ENCODE measurements at places on chromosomes 7 and 10.

DNA sequence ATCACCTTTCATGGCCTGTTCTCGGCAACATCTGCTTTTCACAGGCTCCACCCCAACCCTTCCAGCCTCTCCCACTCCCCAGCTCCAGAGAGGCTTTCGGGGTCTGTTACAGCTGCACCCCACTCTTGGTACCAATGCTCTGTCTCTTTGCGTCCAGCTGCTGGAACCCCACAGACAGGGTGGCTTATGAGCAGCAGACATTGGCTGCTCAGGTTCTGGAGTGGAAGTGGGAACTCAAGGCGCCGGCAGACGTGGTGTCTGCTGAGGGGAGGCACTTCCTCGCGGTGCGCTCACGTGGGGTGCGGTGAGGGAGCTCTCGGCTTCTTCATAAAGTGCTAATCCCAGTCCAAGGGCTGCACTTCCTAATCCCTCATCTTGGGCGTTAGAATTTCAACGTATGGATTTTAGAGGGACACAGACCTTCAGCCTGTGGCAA lies 185.7 kb downstream of the ELFN1 start:
- peak; percentile 54 for DNase-seq

GRCh38 chr7:418636-419280 lies 100.9 kb downstream of the PDGFA start:
- DNase-seq, result no peak

- no peak for DNase-seq
These were observed 285.8 kb downstream of the CAMK1D start for GRCh38 chr10:12635127-12635541.

DNA sequence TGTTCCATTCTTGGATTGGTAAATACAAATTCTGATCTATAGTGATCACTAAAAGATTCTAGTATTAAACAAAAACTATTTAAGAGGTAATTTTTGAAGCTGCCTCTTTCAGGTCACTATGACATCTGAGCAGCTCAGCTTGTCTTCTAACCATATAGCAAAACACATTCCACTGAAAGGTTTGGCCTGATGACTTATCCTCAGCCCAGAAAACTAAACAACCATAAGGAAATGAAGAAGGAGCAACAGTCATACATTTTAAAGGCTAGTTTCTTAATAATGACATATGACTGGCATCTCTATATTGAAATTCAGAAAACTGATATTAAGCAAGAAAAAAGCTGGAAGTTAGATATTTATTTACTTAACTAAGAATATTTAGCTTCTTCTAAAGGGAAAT lies 24.6 kb downstream of the NT5C2 start:
- DNase-seq, result no peak

DNA sequence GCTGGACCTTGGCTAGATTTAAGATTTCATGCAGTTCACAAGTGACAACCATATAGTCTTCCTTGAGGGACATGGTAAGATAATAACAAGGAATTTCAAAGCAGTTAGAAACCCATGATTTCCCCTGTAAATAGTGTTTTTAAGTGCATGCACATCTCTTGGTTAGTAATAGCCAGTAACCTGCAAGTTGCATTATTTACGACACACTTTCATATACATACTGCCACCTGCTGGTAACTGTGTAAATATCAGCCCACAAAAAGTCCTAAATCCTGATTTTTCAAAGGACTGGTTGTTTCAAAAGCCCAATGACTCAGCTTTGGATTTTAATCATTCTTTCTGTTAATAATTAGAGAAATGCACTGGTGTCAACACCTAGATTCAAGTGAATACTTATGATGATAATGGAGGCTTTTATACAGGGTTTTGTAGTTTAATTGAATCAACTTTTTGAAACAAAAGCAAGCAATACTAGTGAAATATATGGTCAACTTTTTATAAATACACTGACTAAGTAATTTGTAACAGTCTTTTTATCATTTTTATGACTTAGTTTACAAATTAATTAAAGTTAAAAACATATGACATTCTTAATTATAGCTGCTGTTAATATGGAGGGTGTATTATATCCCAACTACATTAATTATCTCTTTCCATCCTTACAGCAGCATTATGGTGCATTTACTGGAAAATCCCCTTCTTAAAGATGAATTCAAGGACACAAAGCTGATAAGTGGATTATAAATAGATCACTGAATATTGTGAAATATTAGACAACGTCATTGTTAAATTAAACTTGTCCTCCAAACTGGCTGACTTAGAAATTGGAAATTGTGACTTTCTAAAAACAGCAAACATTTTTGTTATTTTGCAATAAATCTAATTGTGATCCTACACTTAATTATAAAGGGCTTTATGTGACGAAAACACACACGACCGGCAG lies 367.7 kb upstream of the SEMA3D start:
- DNase-seq, result no peak

- no peak for DNase-seq
These were observed 66.5 kb upstream of the PRKG1 start for GRCh38 chr10:51007781-51008180.

- no peak for DNase-seq
These were observed 112.6 kb upstream of the PPIF start for GRCh38 chr10:79234391-79235315.

GRCh38 chr7:49852619-49853462 lies 79.4 kb downstream of the VWC2 start:
- no peak for DNase-seq

- no peak for DNase-seq
These were observed 67.8 kb downstream of the GSAP start for GRCh38 chr7:77348371-77348813.

- peak; percentile 74 for DNase-seq
These were observed 21.5 kb downstream of the POLL start for GRCh38 chr10:101566333-101567164.

DNA sequence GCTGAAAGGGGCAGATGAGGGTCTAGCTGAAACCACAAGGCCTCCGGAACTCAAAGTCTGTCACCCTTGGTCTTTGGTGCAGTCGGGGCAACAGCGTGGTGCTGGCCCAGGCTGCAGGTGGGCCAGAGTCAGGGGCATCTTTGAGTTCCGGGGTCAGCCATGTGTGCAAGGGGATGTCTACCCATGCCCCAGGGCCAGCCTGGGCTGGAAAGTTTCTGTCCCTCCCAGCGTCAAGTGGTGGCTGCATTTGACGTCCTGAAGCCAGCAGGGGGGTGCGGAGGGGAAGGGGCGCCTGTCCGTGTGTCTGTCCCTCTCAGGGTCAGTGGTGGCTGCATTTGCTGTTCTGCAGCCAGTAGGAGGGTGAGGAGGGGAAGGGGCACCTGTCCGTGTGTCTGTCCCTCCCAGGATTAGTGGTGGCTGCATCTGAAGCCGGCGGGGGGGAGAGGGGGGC lies 638 bp downstream of the BRAT1 start:
- peak; percentile 71 for DNase-seq

DNA sequence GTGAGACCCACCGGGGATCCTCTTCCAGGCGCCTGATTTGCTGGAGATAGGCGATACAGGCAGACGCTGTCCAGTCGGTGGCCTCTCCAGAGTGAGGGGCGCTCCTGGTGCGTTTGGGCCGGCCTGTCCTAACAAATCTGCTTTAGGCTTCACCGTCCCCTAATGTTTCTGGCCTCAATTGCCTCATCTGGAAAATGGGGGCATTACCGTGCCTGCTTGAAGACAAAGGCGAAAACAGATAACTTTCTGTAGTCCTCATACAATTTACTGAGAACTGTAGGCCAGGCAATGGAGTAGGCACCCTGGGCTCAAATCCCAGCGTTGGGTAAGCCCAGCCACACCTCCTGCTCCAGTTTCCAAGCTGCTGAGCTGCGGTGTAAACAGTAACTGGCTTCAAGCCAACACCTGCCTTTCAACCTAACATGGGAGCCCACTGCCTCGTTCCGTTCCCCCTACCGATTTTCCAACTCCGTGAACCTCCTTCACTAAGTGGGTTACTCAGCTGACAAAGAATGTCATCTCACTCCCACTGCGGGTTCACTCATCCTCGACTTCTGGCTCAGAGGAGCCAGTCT lies 589 bp upstream of the ZFAND4 start:
- no peak for DNase-seq

DNA sequence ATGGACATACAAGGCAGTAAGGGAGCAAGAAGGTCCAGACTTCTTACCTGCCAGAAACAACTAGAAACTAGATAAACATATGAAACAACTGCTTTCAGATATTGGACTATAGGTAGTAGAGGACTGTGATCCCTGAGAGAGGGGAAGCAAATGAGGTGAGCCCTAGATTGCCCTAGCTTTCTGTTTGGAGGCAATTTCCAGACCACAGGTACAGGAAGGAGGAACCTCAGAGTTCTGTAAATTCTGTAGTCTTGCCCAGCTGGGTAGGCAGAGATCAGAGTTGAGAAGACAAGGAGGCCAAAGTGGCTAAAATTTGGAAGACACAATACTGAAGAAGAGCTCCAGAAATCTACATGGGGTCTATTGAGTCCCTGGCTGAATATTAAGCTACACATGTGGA lies 21.0 kb downstream of the CDK6 start:
- DNase-seq, result no peak

DNA sequence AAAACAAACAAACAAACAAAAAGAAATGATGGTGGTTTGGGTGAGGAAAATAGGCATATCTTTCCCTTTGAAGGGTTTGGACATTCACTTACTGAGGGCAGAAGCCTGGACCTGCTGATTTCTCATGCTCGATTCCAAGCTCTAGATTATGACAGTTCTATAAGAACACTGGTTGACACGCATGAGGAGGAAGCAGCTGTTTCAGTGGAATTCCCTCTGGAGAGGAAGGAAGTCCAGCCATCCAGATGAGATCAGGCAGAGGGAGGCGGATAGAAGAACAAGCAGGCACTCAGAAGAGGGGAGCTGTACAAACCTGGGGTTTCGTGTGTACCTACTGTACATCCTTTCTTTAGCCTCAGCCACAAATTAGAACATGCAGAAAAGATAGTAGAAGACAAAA lies 691.9 kb downstream of the INHBA start:
- no peak for DNase-seq

DNA sequence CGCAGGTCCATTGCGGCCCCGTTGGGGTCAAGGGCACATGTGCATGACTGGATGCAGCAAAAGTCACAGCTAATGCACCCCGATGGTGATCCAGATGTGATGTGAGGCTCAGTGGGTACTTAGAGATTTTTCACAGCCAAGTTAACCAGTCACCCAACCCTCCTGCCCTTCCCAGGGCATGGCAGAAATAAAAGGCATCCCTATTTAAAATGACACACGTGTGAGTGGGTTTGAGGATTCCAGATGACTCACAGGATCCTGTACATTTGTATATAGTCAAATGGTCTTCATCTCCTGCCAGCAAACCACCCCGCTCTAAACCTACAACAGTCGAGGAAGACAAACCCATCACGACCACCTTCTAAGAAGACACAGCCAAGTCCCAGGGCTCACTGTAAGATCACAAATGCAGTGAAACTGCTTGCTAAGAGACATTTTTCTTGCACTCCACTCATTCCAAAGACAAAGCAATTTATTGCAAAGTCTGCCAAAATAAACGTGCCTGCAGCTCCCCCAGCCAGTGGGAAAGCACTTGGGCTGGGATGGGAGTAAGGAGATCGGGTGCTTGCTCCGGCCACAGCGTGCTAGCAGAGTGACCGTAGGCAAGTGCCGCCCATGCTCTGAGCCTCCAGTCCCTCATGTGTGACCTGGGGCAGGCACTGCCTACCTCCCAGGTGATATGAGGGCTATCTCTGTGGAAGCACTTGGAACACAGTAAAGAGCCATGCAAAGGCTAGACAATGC lies 86.6 kb upstream of the MACROH2A2 start:
- DNase-seq, result peak; percentile 46

GRCh38 chr7:44306606-44307005 lies 18.8 kb downstream of the CAMK2B start:
- no peak for DNase-seq

DNA sequence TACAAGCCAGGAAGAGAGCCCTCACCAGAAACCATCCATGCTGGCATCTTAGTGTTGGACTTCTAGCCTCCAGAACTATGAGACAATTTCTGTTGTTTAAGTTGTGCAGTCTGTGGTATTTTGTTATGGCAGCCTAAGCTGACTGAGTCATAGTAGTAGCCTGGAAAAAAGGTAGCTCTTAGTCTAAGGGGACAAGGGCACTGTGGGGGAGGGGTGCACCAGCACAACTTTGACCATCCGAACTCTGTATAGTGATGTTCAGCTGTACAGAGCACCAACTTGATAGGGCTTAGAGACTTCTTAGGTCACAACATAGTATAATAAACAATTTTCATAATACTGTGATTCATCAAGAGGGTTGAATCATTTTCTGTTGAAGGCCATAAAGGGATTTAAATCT lies 14.3 kb downstream of the EIF4EBP2 start:
- DNase-seq, result no peak

DNA sequence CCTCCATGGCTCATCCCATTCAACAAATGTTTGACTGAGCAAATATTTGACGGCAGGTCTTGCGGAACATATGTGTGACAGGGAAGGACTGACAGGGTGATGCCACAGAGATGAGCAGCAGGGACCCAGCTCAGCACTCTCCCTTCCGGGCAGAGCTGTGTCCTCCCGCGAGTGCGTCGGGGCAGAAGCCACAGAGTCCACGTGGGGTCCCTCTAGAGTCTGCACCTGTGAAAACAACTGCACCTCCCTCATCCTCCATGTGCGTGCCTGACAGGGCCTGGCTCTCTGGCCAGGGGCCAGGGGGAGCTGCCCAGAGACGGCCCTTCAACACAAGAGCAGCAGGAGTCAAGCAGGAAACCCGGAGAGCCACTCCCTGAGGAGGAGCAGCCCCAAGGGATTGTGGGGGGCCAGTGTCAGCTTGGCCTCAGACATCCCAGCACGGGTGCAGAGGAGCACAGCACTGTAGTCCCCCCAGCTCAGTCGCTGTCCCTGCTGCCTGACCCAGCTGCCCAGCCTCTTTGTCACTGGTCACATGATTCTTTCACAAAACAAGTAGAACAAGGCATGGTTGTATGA lies 83.6 kb upstream of the TMEM72 start:
- DNase-seq, result no peak

- no peak for DNase-seq
These were observed 120.9 kb downstream of the SEMA3D start for GRCh38 chr7:85065888-85066485.

DNA sequence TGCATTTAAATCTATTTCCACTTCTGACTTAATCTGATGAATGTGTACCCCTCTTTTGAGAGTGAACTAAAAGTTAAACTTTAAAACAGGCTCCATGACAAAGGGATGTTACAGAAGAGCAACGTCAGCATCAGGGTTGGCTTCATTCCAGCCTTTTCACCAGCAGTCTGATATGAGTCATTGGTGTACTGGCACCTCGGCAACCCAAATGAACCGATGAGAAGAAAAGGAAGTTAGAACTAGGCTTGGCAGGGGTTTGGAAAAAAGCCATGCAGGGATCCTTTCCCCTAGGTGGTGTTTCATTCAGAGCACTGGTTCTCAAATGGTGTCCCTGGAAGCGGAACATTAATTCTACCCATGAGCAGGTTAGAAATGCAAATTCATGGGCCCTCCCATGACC lies 53.6 kb downstream of the SEC61G start:
- DNase-seq, result no peak

GRCh38 chr10:53690524-53691240 lies 918.1 kb upstream of the MBL2 start:
- no peak for DNase-seq

All from cardiac septum (tissue), 1 donor.